ENCODE measurements at places on chromosomes 1 and 21.

GRCh38 chr1:12532405-12533315 lies 85.3 kb downstream of the DHRS3 start:
- peak; percentile 63 for DNase-seq

DNA sequence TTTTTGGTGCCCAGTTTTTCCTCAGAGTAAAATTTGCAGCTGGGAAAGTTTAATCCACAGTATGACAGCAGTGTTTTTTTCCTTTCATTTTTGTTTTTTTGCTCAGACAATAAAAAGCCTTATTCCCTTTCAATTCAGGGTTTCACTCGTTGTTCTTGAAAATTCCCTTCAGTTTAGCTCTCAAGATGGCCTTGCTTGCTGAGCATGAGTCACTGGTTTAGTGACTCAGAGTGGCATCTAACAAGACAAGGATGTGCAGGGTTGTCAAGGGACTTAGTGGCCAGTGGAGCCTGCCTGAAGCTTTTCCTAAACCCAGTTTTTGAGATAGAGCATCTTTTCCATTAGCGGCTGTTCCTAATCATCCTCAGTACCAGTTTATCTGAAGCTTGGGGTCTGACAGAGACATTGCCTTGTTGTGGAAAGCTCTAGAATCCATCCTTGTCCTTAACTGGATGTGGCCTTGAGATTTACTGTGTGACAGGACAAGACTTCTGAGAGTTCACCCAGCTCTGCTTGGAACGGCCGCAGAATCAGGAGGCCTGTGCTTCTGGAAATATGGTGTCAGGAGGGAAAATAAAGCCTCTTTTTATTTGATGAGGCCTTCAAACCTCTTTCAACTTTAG lies 48.4 kb upstream of the DNAJC6 start:
- no peak for DNase-seq

GRCh38 chr1:18332576-18332975 lies 148.2 kb upstream of the KLHDC7A start:
- no peak for DNase-seq

DNA sequence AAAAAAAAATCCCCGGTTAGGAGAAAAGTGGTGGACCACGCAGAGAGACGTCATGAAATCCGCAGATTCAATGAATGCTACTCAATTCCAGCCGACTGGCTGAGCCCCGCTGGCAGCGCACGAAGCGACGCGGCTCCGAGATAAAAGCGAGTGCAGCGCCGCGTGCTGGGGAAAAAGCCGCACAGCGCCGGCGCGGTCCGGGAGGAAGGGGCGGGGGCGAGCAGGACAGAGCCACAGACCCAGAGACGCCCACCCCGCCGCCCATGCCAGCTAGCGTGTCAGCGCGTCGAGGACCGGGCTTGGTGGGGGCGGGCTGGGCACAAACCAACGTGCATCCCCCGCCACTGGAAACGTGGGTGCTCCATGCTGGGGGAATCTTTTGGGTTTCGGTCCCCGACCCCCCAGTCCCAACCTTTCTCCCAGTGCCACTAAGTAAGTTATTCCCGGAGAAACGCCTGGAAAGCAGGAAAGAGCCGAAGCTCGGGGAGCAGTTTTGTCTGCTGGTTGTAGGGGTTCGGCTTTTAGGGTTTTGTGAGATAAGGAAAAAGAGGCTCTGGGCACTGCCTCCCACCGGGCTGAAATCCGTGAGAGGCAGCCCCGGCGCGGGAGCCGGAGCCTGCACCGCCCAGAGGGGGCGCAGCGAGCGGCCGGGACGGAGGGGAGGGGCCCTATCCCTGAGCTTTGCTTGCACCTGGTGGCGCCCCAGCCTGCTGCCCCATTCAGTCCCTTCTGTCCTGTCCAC lies at the start of gene KCNJ6:
KCNJ6 (minus strand) TSS at position 148 of the 742 bp plus-strand sequence. CDS start 75,775 bp downstream, outside the sequence.
- no peak for DNase-seq

DNA sequence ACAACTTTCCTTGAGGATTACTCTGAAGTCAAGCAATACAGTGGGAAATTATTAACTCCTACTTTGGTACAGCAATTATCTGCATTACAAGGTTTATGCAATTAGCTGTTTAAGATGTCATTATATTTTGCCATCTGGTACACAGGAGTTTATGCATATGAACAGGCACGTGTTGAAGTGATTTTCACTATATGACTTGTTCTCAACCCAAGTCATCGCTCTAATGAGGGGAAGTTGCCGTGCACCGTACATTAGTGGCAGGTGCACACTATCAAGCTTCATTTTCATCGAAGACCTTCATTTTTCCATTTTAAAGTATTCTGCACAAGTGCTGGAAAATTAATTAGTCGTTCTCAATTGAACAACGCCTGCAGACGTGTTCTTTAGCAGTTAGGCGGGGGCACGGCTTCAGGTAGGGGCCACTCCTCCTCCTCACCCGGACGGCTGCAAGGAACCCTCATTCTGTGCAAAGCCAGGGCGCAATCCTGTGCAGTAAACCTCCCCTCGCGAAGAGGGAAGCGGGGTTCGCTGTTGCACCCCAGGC lies 39.8 kb upstream of the NFIA start:
- no peak for DNase-seq

- DNase-seq, result no peak
These were observed 1.4 kb downstream of the PINK1 start for GRCh38 chr1:20634594-20635084.

- DNase-seq, result no peak
These were observed 78.8 kb upstream of the RBM34 start for GRCh38 chr1:235239851-235240250.

GRCh38 chr1:28663871-28664470 lies 4.6 kb upstream of the GMEB1 start:
- no peak for DNase-seq

GRCh38 chr1:108742253-108742652 lies 4.2 kb upstream of the STXBP3 start:
- DNase-seq, result no peak

DNA sequence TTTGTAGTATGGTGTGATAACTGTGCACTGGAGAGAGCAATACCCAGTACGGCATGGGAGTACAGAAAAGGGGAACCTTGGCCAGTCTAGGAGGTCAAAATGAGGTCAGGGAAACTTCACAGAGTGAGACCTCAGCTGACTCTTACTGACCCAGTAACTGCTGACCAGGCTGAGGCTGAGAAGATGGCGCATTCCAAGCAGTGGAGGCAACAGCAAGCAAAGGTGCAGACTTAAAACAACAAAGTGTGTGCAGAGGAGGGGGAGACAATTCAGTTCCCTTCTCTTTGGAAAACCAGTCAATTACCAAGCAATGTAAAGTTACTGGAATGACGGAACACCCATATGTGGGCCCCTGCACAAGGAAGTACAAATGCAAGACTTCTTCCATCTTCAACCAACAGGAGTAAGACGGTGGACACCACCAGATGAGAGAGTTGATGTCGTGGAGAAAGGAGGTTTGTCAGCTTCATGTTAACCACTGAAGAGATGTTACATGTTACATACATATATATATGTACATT lies 54.6 kb upstream of the PRDX6 start:
- no peak for DNase-seq

GRCh38 chr1:7669559-7670311 lies 101.4 kb upstream of the VAMP3 start:
- DNase-seq, result peak; percentile 81

DNA sequence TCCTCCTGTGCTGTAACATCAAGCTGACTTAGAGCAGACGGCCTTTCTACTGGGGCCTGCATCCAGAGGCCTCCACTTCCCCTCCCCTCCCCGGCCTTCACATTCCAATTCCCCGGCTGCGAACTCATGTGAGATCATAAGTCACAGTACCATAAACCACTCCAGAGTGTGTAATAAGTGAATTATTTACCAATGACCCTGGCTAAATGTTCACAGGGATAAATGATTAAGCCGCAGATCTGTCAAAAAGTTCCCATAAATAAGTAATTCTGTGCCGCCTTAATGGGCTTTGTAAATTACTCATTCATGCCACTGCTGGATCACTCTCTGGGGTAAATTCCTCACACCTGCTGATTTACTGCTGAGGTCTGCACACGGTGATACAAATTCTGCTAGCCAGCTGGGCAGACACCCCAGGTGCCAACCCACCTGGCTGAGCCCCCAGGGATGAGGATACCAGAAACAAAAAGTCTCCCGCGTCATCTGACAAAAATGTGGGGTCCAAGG lies 27.4 kb upstream of the KIRREL1 start:
- DNase-seq, result no peak

GRCh38 chr1:239386453-239387303 lies at the start of gene CHRM3:
TSS of gene CHRM3 (plus strand) at chr1:239386568. CDS start at chr1:239907452, 520,884 bp downstream.
- DNase-seq, result no peak

- DNase-seq, result peak; percentile 53
These were observed 26.3 kb upstream of the BCAR3 start for GRCh38 chr1:93707956-93708355.

GRCh38 chr21:32008714-32009113 lies 135.9 kb downstream of the HUNK start:
- DNase-seq, result no peak

DNA sequence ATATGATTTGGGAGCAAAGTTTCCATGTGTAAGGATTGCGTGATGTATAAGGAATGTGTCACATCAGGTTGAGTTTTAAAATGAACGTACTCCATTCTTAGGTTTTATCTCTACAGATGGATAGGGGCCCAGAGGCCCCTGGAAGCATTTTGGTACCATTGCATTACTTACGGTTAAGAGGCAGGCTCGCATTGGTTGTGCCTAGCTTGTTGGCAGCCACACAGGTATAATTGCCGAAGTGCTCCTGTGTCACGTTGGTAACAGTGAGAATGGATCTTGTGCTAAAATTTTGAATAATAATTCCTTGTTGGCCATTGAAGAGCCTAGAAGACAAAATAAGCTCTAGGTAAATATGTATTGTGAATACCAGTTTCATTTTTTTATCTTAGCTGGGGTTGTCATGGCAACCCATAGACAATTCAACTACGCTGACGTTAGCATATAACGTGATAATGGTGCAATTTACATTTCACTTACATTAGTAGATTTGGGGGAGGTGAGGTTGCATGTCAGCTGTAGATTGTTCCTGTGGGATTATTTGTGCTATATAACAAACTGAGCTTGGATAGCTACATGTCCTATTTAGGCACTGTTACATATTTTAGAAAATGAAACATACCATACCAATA lies 511.9 kb upstream of the ZRANB2 start:
- DNase-seq, result no peak
